ENCODE measurements at places on chromosomes 5 and 9.

- no peak for DNase-seq
Measured at GRCh38 chr5:150616024-150616470, 24.4 kb upstream of the SYNPO start.

DNA sequence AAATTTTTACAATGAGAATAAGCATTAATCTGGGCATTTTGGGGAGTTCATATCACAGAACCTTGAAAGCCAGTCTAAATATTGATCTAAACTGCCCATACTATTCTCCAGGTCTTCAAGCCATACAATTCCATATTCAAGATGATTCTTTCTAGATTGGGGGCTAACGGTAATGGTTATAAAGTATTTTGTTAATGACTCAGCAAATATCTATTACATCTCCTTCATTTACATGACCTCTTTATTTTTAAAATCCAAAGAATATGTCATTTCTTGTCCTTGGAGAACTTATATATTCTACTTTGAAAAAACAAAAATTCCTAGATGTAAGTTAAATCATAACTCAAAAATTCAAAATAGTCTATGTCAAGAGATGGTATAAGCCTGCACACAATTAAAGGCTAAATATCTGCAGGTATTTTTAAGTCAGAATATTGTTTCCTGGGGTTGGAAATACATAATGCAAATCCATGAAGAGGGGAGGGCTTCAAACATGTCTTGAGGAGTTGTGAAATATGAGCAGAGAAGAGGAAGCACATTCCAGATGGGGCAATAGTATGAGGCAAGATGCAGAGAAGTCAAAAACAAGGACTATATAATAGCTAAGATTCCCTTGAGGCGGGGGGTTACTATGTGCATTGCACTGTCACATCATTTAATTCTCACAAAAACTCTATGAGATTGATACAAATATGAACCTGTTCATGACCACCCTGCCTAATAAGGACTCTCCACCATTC is 526.4 kb downstream of the NR2F1-AS1 start:
- no peak for DNase-seq

- no peak for DNase-seq
Measured at GRCh38 chr5:41649659-41650058, 139.3 kb upstream of the PLCXD3 start.

- no peak for DNase-seq
Measured at GRCh38 chr9:135704483-135704882, 2.5 kb downstream of the KCNT1 start.

GRCh38 chr9:134735441-134736175 is 94.0 kb downstream of the COL5A1 start:
- DNase-seq, result no peak

GRCh38 chr5:102498271-102499034 is at the start of gene SLCO6A1:
Gene SLCO6A1, minus strand, starts transcription at chr5:102499001. Its CDS starts 157 bp downstream, at chr5:102498844.
- DNase-seq, result no peak

DNA sequence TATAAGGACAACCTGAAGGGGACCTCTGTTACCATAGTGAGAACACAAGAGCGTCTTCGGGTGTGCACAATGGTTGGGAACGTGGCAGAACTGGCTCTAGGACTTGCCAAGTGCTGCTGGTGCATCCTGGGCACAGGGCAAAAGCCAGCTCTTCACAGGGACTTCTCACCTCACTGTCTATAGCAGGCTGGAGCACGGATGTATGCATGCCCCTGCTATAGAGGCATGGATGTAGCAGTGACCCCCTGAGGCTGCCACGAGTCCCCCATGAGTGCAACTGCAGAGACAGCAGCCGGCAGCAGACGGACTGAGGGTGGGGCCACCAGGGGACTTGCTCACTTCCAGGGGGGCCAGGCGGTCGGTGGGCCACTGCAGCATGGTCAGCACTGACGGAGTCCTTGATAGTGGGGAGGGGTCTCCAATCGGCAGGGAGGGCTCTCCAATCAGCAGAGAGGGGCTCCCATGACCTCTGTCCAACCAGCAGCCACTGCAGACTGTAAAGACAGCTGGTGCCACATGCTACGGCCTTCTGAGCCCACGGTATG is 64.9 kb downstream of the SEMA4D start:
- DNase-seq, result no peak

GRCh38 chr5:75042522-75042921 is 9.8 kb downstream of the GCNT4 start:
- DNase-seq, result no peak

- DNase-seq, result no peak
Measured at GRCh38 chr9:78210841-78211301, 25.0 kb upstream of the CEP78 start.

GRCh38 chr5:4879693-4880303 is 260.3 kb upstream of the ADAMTS16 start:
- peak; percentile 64 for DNase-seq

DNA sequence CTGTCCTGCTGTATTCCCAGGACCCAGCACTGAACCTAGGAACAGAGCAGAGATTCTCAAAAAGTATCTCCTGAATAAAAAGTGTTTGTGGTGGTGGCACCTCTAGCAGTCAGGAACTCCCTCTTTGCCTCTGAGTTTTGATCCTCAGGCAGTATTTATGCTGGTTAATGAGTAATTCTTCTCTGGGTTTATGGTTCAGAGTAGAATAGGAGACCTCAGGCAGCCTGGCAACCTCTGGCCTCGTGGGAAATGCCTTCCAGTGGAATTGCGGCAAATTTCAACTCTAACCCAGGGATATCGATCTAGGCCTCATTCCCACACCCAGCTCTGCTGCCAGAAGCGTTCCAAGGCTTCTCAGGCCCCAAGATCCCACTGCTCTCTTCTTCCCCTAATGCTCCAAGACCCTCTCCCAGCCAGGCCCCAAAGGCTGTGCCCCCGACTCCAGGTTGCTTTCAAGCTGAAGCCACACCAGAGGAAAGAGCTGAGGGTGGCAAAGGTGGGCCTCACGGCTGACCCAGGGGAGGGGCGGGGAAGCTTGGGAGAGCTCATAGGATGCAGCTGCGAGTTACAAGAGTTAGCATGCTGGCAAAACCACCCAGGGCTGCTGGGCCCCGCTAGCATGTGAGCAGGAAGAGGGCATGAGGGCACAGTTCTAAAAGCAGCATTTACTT is 10.9 kb upstream of the HDHD3 start:
- DNase-seq, result no peak

GRCh38 chr5:98905857-98906688 is 22.7 kb downstream of the CHD1 start:
- no peak for DNase-seq

DNA sequence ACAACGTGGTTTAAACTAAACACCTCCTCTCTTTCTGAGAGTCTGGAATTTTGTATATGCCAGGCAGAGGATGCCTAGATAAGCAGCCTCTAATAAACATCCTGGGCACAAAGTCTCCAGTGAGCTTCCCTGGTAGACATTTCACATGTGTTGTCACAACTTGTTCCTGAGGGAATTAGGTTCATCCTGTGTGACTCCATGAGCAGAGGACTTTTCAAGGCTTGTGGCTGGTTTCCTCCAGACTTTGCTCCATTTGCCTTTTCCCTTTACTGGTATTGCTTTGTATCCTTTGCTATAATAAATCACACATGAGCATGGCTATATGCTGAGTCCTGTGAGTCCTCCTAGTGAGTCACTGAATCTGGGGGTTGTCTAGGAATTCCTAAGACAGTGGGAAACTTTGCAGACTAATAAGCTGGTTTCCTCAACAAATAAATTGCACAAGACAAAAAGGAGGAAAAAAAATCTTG is 77.4 kb downstream of the NR2F1-AS1 start:
- DNase-seq, result no peak

DNA sequence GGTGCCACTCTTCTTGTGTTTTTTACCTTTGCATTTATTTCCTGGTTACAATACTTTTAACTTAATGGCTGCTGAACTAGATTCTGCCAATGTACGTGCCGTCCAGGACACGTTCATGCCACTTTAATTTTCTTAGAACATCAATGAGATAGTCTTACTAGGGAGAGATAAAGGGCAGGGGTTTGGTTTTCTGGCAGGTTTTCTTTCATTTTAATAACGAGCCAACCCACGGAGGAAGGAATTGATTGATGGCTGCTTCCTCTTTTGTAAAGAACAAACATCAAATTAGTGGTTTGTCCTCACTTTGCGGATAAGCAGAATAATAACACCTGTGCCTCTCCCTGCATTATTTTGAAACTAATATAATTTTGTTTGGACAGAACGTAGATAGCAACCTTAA is 135.7 kb downstream of the DOCK8 start:
- DNase-seq, result no peak

- no peak for DNase-seq
Measured at GRCh38 chr9:98821831-98822230, 14.4 kb downstream of the GALNT12 start.

- DNase-seq, result no peak
Measured at GRCh38 chr5:150641006-150641570, 628 bp downstream of the SYNPO start.

DNA sequence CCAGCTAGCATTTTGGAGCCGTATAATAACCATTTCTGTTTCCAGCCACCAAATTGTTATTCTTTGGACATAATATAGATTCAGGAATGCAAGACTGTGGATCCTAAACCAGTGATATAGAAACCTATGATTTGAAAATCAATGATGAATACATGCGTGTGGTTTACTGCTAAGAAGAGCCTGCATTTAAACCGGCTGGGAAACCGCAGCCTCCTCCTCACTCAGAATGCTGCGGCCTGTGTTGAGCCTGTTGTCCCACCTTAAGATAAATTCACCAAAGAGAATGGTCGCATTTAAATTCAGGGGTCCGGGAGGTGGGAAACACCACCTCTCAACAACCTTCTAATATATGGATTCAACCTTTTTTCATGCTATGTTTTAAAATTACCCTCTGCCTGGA is 148.0 kb downstream of the MEF2C start:
- no peak for DNase-seq

DNA sequence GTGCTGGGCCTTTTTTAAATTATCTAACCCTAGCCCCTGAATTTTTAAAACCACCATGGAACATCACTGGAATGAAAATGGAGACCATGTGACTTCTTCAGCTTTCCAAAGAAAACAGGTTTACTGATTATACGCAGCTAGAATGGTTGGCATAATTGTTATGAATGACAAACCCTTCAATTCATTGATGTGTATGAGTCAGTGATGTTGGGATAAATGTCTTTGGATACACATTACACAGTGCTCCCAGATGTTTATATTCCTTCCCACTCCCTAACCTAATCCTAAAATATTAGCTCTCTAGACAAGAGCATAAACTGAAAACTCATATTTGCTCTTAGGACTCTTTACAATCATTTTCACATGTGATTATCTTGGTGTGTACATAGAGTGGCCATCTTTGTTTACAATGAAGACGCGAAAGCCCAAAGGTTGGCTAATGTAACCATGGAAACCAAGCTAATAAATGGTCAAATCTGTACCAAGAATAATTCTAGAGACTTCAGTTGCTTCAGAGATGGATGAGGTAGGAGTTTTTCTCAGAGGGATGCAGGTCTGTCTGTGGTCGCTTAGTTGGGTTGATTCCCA is 131.2 kb upstream of the HMHB1 start:
- no peak for DNase-seq

DNA sequence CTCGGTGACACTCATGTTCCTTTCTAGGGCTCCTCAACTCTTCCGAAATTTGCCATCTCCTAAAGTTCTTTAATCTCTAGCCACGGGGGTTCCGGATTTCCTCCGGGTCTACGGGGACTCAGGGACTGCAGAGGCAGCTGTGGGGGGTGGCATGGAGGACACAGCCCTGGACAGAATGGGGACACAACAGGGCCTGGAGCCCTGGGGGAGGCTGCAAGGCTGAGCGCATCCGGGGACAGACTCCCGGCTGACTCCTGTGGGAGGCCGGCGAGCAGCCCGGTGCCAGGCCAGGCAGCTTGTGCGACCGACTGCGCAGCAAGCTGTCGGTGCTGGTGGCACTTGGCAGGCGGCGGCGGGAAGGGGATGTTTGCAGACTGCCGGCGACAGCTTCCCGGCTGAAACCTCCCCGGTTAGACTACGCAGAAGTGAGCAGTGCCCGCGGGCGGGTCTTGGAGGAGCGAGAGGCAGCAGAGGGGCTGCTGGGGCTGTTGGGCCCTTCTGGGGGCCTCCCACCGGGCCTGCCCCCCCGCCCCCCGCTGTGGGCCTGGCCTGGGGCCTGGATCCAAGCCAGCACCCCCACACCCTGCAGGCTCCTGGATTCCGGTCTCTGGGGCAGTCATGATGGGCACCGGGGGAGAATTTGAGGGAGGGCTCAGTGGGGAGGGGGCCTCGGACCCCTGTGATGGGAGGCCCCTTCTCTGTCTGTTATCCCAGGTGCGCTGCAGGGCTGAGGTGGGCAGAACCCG is 28.7 kb upstream of the UBAC1 start:
- DNase-seq, result peak; percentile 27

- no peak for DNase-seq
Measured at GRCh38 chr9:98520221-98520960, 188.3 kb downstream of the GABBR2 start.

DNA sequence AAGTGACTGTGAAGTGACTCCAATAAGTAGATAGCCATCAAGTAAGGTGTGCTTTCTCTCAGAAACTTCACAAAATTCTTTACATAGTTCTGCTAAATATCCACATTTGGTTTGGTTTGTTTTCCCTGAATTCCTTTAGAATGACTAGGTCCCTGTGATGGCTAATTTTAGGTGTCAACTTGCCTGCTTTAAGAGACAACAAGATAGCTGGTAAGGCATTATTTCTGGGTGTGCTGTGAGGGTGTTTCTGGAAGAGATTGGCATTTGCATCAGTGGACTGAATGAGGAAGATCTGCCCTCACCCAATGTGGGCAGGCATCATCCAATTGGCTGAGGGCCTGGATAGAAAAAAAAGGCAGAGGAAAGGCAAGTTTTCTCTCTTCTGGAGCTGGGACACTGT is 8.3 kb upstream of the PTBP3 start:
- DNase-seq, result no peak

- no peak for DNase-seq
Measured at GRCh38 chr9:128735373-128735772, 11.4 kb upstream of the ZDHHC12 start.

DNA sequence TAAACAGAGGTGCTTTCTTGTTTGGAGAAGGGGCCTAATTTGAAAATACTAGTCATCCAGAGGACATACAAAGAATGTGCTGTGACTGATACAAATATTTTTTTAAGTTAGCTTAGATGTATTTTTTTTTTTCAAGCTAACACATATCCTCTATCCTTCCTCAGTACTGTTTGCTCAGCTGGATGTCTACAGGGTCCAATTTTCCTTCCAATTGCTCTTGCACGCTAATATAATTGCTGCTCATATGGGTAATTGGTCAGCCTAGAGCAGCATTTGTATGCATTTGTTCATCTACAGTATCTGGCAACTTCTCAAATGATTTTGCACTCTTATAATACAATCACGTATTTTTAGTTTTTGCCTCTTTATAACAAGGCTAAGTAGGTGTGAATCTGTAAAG is 84.7 kb downstream of the ZDHHC21 start:
- peak; percentile 70 for DNase-seq

GRCh38 chr5:57937025-57937424 is 454.4 kb upstream of the ACTBL2 start:
- no peak for DNase-seq
